Muscle of arm (tissue), 14 donors: ENCODE measurements at places on chromosomes 1 and 21. TPM values are rescaled to one million over a fixed set of nuclear protein-coding genes. Genes with fewer than 3 reads are reported as not detected.

TNFSF4 gene
- 1.3 TPM for polyA plus RNA-seq

DNA sequence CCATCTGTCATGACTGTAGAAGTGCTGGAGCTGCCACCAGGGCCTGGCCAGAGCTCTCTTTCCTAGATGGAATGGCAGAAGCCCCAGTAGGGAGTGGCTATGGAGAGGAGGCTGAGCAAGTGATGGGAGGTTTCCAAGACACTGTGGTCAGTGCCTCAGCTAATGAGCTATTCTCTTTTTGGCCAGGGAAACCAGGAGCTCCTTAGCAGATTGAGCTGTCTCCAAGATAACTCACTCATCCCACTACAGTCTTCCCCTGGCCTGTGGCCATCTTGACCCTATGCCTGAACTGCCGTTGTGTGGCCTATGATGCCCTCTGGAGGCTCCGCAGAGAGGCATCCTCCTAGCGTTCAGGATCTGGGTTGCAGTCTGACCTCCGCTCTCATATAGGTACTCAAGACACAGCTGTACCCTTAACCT is 60.5 kb downstream of the ERI3 start:
- DNase-seq: peak; percentile 31

- no peak for DNase-seq
Observed at GRCh38 chr1:16900751-16901150, 5.0 kb downstream of the RNU1-2 start.

GRCh38 chr1:175873290-175873935 is 130.0 kb upstream of the TNR start:
- no peak for DNase-seq

- no peak for DNase-seq
Observed at GRCh38 chr1:44310006-44310405, 45.1 kb downstream of the ERI3 start.

DNA sequence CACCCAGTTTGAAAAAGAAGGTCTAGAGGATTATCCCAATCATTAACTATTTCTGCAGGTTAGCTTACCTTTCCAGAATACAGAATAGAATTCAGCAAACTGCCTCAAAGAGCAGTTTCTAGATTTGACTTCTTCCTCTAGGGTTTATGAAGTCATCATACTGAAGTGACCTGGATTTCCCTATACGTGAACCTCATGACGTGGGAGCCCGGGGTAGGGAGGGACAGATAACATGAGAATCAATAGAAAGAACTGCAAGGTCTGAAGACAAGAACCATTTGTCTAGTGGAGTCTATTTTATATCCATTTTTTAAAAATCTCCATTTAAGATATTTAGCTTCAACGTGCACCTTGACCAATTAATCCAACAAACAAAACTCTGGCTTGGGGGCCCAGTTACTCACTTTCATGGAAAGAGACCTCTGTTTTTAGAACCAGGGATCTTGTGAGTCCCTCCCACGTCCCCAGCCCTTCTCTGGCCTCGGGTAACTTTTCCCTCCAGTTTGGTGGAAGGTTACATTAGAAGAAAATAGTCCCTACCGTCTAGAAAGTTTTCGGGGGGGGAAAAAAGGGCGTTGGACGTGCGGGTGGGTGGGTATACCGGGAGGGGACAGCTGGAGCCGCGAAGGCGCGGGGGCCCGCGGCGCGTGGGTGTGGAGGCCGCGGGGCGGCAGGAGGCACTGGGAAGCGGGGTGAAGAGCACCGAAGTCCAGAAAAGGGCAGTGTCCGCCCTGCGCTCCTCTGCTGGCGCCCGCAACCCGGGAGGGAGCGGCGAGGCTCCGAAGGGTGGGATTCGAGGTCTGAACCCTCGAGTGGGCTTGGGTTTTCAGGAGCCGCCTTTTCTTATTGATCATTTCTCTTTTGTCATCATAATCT is 13.8 kb upstream of the POGZ start:
- peak; percentile 74 for DNase-seq

DNA sequence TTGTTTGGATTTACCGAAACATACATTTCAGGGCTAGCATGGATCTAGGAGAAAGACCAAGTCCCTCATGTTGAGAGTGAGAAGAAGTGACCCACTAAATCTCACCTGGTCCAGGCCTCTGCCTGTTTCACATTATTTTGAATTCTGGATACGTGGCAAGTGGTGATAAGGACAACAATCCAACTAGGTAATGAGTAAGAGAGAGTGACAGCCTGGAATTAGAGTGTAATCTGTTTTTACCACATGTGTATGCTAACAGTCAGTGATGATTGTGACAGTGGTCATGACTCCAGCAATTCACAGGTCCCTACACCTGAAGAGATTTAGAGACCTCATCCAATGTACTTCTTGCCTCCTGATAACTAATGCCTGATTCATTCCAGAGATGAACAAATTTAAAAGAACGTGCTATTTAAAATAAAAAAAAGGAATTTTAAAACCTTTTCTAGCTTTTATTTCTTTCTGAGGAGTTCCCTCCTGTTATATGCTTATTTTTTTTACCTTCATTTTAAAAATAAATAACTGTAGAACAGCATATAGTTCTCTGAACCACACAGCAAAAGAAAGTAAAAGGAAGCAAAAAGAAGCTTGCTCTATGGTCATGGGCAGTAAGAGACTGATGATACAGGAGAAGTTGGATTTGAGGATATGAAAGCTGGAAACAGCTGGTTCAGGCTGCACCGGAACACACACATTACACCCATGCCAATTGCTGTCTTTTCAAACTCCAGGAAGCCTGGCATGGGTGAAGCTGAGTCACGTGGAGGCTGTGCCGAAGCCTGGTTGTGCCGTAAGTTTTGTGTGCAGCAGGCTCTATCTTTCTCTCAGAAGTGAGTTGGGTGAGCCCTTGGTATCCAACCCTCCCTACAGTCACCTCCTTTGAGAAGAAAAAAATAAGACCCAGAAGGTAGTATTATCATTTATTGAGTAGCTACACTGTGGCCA is 14.7 kb downstream of the C1orf116 start:
- no peak for DNase-seq

- no peak for DNase-seq
Observed at GRCh38 chr1:30727824-30728223, 4.4 kb upstream of the MATN1 start.

GRCh38 chr1:204909109-204909508 is 38.4 kb downstream of the NFASC start:
- DNase-seq: no peak

GRCh38 chr1:189644970-189645369 is 832.7 kb downstream of the BRINP3 start:
- DNase-seq: no peak

RPE65 gene
- 0.07 TPM for polyA plus RNA-seq

- no peak for DNase-seq
Observed at GRCh38 chr21:39441502-39442475, 3.8 kb downstream of the LCA5L start.

TRIM67 gene
- not detected for polyA plus RNA-seq

LCE1B gene
- not detected for polyA plus RNA-seq

DNA sequence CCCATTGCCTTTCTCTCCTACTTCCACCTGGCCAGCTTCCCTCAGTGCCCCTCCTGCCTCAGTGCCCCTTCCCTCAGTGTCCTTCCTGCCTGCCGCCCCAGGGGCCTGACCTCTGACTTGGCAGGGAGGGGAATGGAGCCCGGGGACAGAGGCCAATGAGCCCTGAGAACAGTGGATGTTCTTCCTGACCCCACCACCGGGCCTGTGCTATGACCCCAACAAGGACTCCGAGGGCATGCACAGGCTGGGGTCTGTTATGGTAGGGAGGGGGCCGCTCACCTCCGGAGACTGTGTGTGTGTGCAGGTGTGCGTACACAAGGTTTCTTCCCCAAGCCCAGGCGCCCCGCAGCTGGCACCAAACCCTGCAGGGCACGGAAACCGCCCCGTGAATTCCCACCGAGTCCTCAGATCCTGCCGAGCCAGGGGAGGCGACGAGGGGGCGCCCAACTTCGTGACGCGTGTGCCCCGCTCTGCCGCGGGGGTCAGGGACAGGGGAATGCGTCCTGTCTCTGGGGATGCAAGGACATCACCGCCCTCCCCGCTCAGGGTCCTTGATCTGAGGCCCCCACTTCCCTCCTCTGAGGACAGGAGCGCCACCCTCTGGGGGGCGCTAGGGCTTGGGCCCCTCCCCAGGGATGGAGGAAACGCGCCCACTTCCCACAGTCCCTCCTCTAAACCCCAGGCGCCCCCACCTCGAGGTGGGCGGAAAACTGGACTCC is 766 bp downstream of the RAP1GAP start:
- DNase-seq: no peak

DNA sequence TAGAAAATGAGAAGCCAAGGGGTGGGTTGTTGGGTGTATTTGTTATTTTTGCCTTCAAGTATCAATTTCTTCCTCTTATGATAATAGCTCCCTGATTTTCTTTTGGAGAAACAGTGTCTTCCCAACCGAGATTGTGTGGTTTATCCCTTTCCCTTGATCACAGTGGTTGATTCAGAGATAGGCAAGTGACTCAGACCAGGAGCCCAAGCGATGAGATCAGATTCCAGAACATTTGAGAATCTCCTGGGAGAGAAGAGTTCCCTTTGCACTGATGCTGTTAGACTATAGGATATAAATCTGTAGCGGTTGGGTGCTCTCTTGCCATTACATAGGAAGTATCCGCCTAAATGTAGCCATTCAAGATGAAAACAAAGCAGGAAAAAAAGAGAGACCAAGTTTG is 90.1 kb upstream of the WDR26 start:
- DNase-seq: no peak

DNA sequence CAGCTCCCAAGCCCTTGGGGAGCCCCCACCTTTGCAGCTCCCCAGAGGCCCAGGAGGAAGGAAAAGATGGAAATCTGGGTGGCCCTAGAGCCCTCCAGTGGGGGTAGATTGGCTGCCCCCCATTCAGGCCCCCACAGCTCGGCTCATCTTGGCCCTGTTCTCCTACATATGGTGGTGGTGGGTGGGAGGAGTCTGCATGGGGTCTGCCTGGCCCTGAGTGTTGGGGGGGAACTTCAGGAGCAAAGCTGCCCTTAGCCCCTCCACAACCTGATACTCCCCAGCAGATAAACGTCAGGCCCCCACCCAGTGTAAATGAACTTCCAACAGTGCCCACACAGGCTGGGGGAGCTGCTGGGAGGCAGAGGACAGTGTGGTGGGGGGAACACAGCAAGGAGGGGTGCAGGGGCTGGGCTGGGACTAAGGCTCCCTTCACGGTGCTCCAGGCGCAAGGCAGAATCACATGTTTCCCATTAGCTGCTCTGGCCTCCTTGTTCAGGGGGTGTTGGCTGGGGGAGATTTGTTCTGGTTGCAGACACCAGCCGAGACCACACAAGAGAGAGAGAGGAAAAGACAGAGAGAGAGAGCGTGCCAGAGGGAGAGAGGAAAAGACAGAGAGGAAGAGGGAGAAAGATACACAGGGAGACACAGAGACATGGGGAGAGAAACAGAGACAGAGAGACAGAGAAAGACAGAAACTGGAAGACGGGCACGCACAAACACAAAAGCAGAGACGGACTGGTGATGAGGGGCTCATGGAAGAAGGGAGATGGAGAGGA is 42.6 kb downstream of the AHDC1 start:
- DNase-seq: peak; percentile 72

GRCh38 chr1:25924454-25924853 is 18.2 kb upstream of the STMN1 start:
- no peak for DNase-seq

GRCh38 chr1:160256396-160257046 is 5.8 kb downstream of the DCAF8 start:
- DNase-seq: no peak

CPTP gene
- 11.5 TPM for polyA plus RNA-seq
